ENCODE measurements at places on chromosomes 6 and 20.

DNA sequence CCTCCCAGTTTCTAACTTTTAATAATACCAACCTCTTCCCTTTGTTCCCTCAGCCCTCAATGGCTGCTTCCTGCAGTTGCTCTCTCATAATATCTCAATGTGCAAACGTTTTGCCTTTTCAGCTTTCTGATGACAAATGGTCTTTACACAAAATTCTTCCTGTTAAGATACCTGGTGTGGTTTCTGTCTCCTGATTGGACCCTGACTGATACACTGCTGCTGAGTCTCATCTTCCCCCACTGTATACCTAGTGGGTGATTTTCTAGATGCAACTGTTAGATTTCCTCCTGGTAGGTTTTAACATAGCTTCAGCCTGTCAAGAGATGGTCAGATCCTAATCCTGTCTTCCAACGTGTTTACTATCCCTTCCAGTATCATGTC is 147.9 kb upstream of the TOP1 start:
- DNase-seq, result no peak

DNA sequence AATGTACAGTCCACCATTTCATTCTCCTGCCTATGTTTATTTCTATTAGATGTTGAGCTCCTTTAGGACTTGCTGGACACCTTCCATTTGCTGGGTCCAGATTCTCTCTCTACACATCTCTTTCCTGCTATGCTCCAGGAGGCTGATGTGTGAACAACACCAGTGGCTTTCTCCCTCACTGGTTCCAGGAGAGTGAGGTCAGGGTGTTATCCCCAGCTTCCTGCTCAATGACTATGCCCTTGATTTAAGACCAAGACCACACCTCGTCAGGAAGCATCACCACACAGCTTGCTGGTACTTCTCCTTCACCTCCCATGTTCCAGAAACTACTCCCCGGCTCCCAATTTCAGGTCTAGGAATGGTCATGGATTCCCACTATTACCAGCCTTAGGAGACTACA is 31.3 kb upstream of the E2F3 start:
- DNase-seq, result no peak

- no peak for DNase-seq
Measured at GRCh38 chr6:12506159-12506558, 210.4 kb upstream of the PHACTR1 start.

DNA sequence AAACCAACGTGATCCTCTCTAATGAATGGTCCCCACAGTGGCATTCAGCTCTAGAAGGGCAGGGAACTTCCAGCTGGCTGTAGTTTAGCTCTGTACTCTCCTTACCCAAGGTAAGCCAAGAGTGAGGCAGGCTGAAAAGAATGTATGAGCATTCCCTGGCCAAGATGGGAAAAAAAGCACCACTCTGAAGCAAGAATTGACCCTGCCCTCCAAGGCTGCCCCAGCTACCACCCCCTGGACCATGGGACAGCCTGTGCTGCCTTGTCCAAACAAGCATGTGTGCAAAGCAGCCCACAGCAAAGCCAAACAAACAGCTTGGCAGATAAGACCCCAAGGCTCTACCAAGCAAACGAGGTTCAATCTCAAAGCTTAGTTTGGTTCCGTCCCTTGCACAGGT is 73.9 kb downstream of the GFOD1 start:
- peak; percentile 70 for DNase-seq

DNA sequence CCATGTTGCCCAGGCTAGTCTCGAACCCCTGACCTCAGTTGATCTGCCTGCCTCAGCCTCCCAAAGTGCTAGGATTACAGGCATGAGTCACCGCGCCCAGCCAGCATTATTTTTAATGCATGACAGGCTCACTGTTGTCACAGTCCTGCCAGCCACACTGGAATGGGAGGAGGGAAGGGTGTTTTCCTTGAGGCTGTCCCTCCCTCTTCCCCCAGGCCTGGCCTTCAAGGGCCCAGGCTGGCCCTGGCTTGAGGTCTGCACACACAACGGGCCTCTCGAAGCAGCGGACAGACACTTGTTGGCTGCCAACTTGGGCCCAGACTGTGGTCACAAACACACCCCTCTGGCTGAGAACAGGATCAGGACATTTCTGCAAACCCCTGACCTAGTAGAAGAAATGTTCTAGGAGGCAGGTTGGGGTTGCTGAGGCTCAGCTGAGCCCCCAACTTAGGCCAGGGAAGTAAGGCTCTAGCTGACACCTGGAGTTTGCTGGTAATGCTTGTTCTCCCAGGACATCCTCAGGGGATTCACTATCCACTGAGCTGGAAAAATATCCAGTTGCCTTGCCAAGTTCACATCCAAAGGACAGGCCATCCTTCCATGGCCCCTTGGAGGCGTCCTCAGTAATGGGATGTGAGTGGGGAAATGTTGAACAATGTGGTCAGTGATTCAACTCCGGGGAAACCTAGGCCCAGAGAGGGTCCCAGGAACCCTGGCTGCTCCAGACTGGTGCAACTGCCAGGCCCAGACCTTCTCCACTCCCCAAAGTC is 9.9 kb downstream of the SNTA1 start:
- no peak for DNase-seq

DNA sequence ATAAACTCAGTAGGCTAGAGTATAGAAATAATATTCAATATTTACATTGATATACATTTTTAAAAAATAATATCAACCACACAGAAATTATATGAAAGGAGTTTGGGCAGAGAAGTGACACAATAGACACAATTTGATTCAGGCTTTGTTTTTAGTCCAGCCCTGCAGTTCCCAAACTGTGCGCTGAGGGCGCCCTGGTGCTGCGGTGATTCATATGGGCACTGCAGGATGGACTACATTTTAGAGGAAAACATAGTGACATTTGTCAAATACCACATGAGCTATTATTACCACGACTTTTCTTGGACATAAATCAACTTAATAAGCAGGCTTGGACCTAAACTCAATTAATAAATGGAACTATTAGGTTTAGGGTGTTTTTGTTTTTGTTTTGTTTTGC is 364.3 kb upstream of the ID4 start:
- DNase-seq, result no peak

DNA sequence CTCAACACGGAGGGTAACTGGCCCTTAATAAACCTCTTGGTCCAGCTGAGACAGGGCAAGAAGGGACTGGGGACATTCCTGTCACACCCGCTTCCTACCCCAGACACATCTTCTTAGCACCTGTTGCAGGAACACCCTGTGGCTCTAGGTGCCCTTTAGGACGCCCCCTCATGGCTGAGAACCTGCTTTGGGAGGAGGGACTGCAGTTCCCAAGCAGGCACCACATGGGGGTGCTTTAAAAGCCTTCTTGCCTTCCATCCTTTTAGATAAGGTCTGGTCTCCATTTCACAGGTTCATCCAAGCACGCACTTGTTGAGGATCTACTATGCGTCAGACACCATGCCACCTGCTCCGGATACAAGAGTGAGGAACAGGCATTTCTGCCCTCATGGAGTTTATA is 26.6 kb downstream of the NSFL1C start:
- DNase-seq, result peak; percentile 28

DNA sequence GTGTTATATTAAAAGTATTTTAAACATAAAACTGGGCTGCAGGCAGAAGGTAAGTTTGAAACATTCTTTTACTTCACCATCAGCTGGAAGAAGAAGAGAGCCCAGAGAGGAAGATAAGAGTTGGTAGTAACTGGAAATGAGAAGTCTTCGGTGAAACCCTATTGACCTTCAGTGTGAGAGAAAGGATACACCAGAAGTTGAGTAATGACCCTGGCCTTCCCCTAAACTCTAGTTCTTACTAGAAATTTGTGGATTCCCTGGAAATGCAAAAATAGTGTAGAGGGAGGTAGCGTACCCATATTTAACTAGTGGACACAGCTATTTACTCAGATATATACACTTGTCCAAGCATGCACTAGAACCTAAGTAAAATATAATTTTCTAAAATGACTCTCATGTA is 8.0 kb upstream of the EPM2A start:
- no peak for DNase-seq

DNA sequence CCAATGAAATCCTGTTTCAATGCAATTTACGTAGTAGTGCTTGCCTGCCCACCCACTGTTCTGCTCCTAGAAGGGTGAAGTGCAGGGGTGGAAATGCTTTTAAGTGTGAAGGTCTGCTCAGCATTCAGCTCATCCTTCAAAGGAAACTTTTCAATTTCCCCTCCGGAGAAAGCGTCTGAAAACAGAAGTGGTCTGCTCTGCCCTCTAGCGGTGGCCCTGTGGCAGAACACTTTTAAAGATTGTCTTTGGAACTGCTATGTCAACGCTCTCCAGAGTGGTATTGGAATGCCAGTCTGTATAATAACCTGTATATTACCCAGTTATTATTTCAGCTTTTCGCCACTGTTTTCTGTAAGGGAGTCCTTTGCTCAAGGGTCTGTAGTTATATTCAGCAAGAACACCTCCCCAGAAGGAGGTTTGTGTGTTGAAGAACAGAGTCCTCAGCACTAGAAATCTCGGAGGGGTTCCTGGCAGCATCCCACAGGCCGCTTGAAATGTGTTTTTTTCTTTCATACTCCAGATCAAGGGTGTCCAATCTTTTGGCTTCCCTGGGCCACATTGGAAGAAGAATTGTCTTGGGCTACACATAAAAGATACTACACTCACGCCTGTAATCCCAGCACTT is 63.1 kb upstream of the KLHL31 start:
- peak; percentile 44 for DNase-seq

- DNase-seq, result peak; percentile 96
Measured at GRCh38 chr6:106519460-106520394, 109.6 kb downstream of the RTN4IP1 start.

GRCh38 chr6:123716506-123716905 is 79.8 kb upstream of the TRDN start:
- peak; percentile 8 for DNase-seq

DNA sequence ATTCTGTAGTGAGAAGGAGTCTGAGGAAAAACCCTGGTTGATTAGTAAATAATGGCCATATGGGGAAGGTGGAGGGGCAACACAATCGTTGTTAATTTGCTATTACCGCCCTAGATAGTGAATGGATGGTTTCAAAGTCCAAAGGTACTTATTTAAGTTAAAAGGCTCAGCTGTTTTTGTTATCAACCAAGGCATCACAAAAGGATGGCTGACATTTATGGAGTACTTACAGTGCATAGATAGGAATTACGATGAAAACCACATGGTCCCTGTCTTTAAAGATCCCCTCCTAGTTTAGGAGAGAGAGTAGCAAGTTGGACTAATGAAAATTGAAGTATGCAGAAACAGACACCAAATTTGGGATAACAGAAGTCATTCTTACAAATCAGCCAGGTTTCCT is 319.6 kb downstream of the CDKAL1 start:
- DNase-seq, result no peak
